NAMALWA (cell line): ENCODE measurements at places on chromosomes 4 and X.

- no peak for DNase-seq
Observed at GRCh38 chrX:21581479-21581878, 76.7 kb downstream of the KLHL34 start.

DNA sequence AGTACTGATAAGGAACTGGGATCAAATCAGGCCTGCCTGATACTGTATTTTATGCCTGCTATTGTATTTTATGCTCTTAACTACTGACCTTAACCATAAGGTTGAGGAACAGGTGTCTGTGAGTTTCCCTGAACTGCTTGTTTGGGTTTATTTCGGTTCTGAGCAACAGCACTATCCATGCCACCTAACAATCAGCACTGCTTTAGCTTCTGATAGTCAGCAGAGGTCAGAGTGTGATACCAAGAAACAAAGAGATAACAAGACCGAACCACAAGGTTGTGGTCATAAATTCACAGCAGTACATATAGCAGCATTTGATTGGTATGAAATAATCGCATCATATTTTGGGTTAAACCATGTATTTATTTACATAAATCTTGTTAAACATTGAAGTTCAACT is 362.2 kb downstream of the FGF13 start:
- no peak for DNase-seq

GRCh38 chr4:20638825-20639224 is 61.4 kb upstream of the PACRGL start:
- no peak for DNase-seq

GRCh38 chr4:8688908-8689445 is 96.4 kb downstream of the CPZ start:
- no peak for DNase-seq

GRCh38 chr4:107130157-107130556 is 94.0 kb upstream of the DKK2 start:
- no peak for DNase-seq

DNA sequence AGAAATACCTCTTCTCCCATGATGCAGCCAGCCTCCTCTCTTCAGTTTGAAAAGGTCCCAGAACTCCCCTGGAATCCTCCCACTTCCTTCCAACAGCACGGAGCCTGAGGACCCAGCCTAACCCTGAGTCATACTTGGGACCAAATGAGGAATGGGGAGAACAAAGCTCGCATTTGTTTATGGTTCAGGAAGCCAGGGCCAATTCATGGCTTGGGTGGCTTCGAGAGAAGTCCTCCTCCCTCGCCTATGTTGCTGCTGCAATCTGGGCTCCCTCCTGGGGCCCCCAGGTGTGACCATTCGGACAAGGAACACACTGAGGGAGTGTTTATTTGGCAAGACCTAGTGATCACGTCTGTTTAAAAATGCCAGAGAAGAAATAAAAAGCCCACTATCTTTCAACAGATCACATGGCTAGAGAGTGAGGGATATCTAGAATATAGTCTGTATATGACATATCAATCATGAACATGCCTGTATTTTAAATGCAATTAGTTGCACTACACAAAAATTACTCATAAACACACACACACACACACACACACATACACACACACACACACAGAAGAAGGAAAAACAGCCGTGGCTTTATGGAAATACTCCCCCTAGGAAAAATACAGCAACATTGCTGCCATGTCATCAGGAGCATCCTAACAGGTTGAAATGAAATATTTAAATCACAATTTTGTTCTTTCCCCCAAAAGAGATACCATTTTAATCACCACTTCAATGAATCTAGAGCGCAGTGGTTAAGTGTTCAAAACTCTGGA is 155.7 kb upstream of the MAP3K15 start:
- no peak for DNase-seq

DNA sequence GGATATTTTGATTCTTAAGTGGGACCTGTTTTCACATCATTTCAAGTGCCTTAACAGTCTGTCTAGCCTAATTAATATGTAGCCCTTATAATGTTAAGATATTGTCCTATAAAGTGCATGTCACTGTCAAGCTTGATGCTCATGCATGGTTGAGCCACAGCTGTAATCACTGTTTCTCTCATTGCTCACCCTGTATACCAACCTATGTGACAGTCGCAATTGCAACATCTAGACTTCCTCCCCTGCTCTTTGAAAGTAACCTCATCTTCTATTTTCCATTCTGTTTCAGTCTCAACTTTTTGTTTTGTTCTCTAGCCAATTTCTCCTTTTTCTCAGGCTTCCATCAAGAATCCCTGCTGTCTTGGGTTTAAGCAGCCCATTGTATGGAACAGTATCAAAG is 24.4 kb upstream of the MSL3 start:
- no peak for DNase-seq

GRCh38 chr4:183172881-183173280 is 73.8 kb downstream of the WWC2 start:
- DNase-seq = no peak

DNA sequence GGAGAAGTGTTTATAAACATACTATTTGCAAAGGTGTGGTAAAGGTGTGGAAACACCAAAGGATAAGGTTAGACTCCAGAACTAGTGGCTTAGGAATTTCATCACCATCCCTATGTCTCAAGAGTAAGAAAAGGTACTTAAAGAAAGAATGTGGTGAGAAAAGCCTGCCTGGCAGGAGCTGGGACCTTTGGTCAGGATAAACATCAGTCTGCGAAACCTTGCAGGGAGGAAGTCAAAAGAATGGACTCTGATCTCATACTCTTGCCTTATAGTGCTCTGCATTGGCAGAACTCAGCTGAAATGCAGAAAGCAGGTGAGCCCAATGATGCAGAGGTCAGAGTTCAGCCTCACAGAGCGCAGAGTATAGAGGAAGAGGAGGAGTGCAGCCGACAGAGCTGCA is 97.2 kb upstream of the NR3C2 start:
- DNase-seq = no peak

DNA sequence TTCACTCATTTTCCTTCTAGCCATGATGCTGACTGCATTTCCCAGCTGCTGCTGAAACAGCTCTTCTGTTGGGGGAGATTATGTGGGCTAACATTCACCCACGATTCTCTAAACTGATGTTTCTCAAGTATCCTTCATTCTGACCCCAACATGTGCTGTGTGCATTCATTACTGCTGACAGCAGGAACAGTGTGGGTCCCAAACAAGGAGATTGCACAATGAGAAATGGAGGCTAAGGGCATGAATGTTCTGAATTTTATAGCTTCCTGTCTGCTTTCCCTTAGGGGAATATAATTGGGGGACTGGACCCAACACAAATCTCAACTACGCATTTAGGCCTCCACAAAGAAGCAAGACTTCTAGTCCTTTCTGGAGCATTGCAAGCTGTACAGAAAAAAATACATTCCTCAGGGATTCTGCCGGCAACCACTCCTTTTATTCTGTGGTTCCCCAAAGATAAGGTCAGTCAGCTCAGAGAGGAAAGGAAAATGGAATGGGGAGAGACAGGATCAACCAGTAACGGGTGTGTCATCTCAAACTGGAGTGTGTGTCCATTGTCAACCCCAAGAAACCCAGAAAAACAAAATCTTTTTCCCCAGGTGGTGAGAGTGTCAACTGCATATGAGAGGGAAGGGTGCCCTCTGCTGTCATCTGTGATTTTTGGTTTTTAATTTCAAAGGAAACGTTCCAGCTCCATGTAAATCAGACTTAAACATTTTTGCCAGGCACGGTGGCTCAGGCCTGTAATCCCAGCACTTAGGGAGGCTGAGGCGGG is 81.5 kb upstream of the EGFL6 start:
- peak; percentile 76 for DNase-seq

GRCh38 chrX:112662559-112663427 is 16.9 kb downstream of the LHFPL1 start:
- no peak for DNase-seq

DNA sequence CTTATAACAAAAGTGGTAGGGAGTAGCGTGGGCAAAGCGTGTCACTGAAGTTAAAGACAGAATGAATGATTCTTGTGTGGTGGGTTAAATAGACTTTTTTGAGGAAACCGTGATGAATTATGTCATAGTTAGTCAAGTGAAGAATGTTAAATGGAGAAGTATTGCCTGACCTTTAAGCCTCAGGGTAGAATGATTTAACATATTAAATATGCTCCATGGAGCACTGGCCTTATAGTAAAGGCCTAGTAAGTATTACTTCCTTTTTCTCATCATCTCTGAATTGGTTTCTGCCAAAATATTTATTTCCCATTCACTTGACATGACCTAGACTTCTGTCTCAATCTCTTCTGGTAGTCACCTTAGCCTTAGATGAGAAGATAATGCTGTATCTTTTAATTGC is 23.7 kb downstream of the MAGEB1 start:
- DNase-seq = no peak

DNA sequence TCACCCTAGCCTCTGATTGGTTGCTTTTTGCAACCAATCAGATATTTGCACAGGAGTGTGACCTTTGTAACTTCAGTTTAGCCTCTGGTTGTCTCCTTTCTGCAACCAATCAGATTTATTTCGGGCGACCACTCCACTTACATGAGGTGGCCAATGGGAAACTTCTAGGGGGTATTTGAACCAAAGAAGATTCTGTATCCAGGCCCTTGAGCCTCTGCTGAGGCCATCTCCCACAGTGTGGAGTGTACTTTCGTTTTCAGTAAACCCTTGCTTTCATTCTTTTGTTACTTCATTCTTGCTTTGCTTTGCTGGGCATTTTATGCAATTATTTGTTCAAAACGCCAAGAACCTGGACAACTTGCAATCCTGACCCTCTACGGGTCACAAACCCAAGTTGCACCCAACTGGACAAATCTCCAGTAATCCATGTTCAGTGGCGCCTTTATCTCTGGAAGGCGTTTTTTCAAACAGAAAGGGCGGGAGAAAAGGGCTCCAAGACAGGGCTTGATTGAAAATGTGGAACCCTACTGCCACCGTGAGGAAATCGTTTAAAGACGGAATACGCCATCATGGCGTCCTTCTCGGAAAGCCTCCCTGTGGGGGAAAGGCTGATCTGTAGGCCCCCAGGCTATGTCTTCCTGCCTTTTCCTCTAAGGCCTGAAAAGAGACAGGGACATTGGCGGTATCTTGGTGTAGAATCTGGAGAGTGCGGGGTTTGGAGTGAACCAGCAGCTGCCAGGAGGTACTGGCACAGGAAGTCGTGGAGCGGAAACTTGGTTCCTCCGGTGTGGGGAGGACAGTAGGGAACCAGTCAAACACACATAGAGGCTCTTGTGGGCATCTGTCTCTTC is 184.6 kb downstream of the OR13H1 start:
- DNase-seq = no peak

- peak; percentile 75 for DNase-seq
Observed at GRCh38 chrX:120604361-120604782, 471 bp downstream of the MCTS1 start.

GRCh38 chr4:1583051-1583785 is 100.9 kb downstream of the FAM53A start:
- DNase-seq = no peak

GRCh38 chrX:123330229-123330942 is 146.3 kb downstream of the GRIA3 start:
- no peak for DNase-seq

DNA sequence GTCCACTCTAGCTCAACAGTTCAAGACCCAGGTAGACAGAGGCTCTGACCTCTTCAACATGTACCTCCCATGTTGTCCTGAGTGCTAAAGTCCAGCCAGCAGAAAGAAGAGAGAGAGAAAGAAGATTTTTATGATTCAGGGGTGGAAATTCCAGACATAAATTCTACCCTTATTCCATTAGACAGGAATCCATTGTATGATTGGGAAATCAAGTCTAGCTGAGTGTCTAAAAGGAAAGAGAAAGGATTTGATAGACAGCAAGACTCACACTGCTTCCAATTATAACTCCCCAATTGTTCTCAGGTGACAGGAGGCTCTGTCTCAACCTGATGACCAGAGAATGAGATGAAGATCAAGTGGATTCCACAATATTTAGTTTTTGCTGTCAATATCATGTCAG is 27.9 kb upstream of the PGM2 start:
- no peak for DNase-seq

DNA sequence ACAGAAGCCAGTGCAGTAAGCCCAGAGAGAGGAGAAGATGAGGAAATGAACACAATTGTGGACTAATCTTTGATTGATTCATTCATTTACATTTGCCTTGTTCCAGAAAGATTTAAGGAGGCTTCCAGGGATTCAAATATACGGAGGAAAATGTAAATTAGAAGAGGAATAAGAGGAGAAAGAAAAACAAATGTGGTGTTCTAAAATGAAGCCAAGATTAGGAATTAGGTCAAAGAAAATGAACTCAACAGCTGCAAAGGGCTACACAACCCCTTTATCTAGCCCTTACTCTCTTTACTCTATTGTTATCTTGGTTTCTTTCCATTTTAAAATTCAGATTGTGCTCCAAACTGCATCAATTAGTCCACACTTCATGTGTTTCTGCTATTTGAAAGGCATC is 196.8 kb downstream of the SPATA18 start:
- DNase-seq = no peak

GRCh38 chrX:22124098-22124497 is 92.0 kb downstream of the PHEX start:
- no peak for DNase-seq

- no peak for DNase-seq
Observed at GRCh38 chr4:140088323-140088967, 65.5 kb downstream of the MAML3 start.

DNA sequence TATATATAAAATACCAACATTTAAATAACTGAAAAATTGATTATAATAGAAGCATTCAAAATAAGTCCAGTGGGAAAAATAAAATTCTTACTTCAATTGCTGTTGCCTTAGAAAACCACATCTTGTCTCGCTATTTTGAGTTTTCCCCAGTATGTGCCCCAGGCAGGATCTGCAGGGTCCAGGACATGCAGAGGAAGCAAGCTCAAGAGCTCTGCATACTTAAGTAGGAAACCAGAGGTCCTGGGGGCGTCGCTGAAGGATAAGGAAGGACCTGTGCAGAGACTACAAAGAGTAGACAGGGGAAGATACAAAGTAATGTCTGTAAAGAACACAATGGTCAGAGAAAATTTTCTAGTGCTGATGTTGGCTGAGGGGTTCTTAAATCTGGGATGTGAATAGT is 310.5 kb upstream of the EMCN start:
- DNase-seq = no peak

GRCh38 chr4:95531141-95531540 is 17.6 kb downstream of the UNC5C start:
- no peak for DNase-seq

DNA sequence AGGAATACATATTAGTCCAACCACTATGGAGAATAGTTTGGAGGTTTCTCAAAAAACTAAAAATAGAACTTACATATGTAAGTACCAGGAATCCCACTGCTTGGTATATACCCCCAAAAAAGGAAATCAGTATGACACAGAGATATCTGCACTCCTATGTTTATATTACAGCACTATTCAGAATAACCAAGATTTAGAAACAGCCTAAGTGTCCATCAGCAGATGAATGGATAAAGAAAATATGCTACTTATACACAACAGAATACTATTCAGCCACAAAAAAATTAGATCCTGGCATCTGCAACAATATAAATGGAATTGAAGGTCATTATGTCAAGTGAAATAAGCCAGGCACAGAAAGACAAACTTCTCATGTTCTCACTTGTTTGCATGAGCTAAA is 27.5 kb upstream of the ABCG2 start:
- no peak for DNase-seq

- no peak for DNase-seq
Observed at GRCh38 chrX:28188526-28188925, 207.3 kb upstream of the DCAF8L1 start.
